ENCODE measurements at places on chromosomes 5 and 9. TPM values are rescaled to one million over a fixed set of nuclear protein-coding genes. Genes with fewer than 3 reads are reported as not detected.

DNA sequence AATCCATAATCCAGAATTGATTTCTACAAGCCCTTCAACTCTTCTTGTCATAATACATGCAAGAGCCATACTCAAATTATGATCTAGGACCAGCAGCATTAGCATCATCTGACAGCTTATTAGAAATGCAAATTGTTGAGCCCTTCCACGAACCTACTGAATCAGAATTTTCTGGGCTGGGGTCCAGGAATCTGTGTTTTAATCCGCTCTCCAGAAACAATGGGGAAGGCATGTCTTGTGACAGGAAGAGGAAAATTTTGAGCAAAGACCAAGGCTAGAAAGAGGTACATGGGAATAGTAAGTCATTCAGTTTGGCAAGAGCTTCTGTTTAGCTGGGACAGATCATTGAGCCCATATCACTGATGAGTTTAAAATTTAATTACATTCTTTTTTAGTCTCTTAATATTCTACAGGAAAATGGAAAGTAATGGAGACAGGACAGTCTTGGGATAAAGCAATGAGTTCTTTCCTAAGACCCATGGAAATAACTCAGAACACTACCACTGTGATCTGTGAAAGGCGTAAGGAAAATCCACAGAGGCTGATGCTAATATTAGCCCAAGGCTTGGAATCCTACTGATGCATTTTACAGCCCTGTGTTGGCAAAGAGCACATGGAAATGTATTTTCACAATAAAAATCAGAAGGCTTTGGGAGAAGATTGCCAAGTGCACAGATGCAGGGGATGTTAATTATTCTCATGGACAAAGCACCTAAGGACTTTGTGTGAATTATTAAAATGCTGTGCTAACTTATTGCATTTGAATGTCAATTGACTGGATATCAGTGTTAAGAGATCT is 73.7 kb upstream of the STK32A start:
- no peak for DNase-seq

GRCh38 chr5:137587919-137588318 is 88.8 kb upstream of the SPOCK1 start:
- DNase-seq: no peak

NXNL2 gene
- total RNA-seq: not detected

TLR4 gene
- 9.1 TPM for total RNA-seq
